Activated CD4-positive, alpha-beta memory T cell treated with anti-CD3 and anti-CD28 coated beads for 36 hours (primary cell): ENCODE measurements at places on chromosomes 13 and 19.
A peak's percentile ranks its signal among the peaks of the same experiment; 100 is the strongest.

- DNase-seq: no peak
Measured at GRCh38 chr13:56697011-56697410, 443.7 kb upstream of the PRR20A start.

GRCh38 chr19:22519152-22519551 lies 97.0 kb upstream of the ZNF98 start:
- no peak for DNase-seq

GRCh38 chr19:54188215-54188871 lies 1.0 kb downstream of the MBOAT7 start:
- DNase-seq: peak; percentile 80

GRCh38 chr13:112634102-112634501 lies 46.1 kb upstream of the TUBGCP3 start:
- DNase-seq: no peak

GRCh38 chr19:48351341-48351752 lies 12.4 kb downstream of the TMEM143 start:
- DNase-seq: peak; percentile 89

DNA sequence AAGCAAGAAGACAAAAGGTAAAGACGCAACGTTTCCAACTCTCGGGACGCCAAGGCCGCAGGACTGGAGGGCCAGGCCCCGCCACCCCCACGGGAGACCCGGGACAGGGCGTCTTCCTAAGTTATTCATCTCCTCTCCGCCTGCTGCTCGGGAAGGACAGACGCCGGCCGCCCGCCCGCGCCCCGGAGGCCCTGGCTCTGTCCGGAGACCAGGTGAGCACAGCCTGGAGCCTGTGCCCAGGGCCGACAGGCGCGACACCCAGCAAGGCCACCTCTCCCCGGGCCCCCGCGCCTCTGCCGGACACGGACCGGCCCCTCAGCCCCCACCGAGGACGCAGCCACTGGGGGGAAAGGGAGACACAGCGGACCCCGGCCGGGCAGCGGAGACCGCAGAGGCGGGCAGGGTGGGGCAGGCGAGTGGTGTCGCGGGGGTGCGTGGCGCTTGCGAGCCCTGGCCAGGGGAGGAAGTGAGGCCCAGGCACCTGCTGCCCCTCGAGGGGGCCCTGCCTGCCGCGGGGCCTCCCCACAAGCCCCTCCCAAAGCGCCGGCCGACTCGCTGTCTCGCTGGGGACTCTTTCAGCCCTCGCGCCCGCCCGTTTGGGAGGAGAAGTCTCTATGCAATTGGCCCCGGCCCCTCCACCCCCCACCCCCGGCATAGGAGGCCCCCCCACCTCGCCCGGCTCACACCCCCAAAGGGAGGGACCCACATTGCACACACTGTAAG lies 17.2 kb downstream of the SMIM24 start:
- no peak for DNase-seq

DNA sequence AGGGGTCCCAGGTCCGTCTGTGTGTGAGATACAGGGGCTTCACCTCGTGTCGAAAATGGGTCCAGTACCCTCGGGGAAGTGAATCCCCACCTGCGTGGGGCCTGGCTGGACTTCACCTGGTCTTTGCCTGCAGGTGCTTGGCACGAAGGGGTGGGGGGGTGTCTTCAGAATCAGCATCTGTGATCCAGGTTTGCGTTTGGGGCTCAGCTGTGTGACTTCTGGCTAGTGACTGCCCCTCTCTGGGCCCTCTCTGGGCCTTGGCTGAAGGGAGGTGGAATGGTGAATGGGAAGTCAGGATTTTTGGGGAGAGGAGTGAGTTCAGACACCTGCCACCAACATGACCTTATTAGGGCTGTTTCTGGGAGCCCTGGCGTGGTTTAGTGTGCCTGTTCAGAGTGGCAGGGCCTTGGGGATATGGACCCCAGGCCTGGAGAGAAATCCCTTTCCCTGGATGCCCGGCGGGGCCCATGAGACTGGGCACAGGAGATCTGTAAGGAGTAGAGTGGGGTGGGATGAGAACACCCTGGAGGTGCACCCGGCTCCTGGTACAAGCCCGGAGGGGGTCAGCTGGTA lies 2.7 kb downstream of the CELF5 start:
- DNase-seq: no peak

GRCh38 chr19:14031719-14032480 lies at the start of gene IL27RA:
Gene IL27RA, plus strand, starts transcription at chr19:14031762. Its CDS starts 111 bp downstream, at chr19:14031873.
- DNase-seq: peak; percentile 86

GRCh38 chr19:30046522-30046921 lies 104.5 kb downstream of the URI1 start:
- DNase-seq: no peak

DNA sequence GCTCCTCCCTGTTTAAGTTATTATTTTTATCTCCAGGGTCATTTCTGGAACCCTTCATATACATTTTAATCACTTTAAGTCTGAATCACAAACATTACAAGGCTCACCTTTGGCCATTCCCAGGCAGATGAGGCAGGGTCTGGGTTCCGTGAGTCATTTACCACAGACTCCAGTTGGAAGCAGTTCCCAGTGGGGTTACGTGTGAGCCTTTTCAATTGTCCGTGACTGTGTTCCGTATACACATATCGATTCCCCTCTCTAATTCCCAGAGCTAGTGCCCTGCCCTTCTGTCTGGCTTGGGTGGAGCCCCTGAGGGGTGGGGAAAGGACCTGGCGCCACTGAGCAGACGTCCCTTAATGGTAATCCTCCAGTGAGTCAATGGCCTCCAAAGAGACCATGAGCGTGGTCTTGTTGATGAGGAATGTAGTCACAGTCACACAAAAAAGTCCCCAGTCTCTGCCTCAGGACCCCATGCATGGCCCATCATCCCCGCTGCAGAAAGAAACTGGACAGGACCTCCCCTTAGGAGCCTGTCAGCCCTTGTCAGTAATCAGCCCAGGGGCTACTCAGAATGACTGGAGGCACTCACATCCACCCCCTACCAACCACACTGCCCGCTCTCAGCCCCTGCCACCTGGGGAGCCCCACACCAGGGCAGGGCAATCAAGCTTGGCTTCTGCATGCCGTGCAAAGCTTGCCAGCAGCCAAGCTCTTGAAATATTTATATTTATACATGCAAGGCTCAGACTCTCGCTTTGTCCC lies 144.4 kb downstream of the ZIC5 start:
- no peak for DNase-seq

DNA sequence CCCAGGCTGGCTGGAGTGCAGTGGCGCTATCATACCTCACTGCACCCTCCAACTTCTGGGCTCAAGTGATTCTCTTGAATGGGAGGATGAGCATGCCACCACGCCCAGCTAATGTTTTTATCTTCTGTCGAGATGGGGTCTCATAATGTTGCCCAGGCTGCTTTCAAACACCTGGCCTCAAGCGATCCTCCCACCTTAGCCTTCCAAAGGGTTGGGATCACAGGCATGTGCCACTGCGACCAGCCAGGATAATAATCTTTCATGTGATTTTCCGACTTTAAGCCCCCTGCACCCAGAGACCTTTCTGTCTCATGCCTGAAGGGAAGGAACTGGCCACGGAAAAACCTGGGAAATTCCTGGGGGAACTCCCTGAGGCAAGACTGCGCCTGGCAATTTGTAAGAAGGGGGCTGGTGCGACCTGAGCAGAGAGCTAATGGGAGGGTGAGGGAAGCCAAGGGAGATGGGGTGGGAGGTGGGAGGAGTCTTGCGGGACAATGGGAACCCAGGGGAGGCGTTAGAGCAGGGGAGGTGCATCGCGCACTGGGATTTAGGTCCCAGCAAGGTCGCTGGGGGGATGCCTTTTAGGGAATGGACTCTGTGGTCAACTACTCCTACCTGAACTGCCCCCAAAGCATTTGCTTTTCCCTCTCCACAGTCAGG lies 1.2 kb upstream of the CCDC124 start:
- DNase-seq: peak; percentile 20

- no peak for DNase-seq
Measured at GRCh38 chr13:94394723-94395122, 84.8 kb downstream of the DCT start.

DNA sequence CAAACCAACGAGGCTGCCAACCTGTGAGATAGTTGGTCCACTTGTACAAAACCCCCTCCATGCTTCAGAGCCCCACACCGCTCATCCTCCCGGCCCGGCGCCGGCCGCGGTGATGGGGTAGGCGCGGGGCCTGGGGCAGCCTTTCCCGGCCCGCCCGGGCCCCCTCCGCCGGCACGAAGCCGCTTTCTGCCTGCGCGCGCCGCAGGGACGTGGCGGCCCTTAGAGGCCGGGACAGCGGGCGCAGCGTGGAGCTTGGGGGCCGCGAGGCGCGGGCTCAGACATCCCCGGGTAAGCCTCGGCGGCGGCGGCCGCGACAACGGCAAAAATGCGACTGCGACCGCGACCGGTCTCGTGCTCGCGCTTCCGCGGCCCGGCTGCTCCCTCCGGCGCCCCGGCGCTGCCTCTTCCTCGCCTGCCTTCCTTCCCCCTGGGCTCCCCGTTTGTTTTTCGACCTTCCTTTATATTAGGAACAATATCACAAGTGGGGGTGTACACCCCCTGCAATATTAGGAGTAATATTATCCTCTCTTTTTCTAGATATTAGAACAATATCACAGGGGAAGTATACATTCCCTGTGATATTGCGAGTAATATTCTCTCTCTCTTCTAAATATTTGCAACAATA lies 53.9 kb upstream of the CEACAM21 start:
- DNase-seq: peak; percentile 49

DNA sequence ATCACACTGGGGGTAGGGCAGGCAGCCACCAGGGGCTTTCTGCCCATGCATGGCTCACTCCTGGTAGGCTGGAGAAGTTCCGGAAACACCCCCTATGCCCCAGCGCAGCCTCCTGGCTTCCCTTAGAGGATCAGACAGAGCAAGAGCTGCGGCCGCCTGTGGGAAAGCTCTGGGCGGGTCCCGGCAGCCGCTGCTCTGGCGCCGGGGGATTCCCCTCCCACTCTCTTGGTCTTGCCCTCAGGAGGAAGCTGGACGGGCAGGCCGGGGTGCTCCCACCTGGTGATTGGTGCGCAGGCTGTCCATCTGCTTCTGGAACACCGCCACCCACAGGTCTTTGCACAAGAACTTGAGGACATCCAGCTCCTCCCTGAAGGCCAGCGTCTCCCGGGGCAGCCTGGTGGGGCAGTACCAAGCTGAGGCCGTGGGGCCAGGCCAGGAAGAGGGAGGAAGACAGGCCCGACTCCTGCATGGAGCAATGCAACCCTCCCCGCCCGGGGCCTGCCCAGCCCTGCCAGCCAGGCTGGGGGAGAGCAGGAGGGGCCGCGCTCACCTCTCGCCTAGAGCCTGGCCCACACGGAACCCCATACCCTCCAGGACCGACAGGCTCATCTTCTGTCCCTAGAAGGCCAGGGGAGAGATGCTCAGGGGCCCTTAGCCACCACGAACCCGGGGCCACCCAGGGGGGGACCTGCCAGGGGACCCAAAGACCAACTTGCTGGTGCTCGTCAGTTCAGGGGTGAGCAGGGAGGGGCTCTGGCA lies 4.0 kb upstream of the NKPD1 start:
- DNase-seq: peak; percentile 86

GRCh38 chr19:19259741-19260140 lies 13.4 kb downstream of the TM6SF2 start:
- DNase-seq: no peak

DNA sequence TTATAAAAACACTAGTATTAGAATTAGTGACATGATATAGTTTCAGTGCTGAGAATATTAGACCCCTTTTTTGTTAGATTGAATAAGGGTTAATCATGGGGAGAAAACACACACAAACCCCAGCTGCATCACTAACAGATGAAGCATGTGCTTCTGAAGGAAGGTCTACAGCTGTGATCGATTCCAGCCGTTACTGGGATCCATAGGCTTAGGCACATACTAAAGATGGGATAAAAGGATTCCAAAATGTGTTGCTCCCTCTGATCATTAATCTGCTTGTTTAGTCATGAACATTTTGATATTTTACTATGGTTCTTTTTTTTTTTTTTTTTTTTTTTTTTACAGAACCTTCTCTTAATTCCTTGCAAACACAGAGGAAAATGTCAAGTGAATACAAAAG lies 1591.3 kb downstream of the EFNB2 start:
- no peak for DNase-seq

DNA sequence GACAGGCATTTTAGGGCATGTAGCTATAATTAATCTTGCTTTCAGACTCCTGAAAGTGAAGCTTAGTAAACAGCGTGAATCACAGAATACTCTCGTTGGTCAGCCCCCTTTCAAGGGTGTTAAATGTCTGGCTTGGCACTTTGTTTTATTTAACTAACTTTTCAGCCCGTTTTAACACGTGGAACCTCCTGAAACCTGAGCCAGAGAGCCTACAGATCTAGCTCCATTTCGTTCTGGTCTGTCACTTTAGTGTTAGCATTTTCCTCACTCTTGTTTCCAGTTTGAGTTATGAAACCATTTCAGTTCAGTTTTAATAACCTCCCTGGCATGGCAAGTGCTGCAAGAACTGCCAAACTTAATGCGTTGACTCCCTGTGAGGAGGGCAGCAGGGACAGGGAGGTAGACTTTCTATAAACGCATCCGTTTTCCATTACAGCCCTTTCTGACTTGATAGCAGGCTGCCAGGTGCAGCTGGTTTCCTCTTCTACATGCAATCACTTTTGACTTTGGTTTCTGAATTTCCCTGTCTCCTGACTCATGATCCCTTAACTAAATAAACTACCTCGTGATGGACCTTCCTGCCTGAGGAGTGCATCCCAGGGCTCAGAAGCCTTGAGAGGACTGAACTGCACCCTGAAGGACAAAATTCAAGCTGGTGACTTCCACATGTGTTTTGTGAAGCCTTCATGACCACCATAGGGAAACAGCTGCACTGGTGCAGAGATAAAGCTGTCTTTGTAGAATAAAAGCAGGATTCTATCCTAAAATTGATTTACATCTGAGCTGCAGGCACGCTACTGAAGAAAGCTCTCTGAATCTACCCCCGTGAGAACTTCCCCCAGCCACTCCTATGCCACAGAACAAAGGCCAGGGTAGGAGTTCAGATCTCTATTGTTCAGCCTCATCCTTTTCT lies 192.6 kb downstream of the DLEU7 start:
- DNase-seq: no peak

DNA sequence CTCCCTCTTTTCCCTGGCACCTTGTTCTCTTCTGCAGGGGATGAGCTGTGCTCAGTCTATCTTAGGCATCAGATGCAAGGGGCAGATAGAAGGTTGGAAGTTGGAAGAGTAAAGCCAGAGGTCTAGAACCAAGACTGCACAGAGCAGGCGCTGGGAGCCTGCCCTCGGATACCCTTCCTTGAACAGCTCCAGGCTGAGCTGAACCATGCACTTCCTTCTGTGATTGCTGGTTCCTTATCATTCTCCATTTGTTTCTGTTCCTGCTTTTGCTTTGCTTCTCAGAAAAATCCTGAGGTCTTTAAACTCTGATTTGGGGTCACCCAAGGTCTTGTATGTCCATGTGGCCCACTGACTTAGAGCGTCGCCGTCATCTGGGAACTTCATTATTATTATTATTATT lies 36.3 kb downstream of the ARHGEF18 start:
- DNase-seq: no peak

GRCh38 chr19:1387684-1388636 lies 4.3 kb downstream of the NDUFS7 start:
- DNase-seq: no peak

DNA sequence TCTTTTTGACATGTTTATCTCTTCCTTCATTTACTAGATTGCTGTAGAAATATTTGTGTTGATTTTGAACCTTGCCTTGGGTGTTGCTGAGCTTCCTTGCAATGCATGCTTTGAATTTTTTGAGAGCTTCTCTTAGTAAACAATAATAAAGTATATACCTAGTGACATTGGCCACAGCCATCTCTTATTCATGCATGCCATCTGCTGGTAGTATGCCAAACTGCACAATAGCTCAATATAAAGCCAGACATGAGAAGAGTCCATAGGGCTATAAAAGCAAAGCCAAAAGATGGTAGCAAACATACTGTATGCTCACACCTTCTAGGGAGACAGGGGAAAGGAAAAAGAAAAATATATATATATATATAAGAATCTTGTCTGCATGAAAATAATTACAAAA lies 18.9 kb upstream of the ZSCAN5A start:
- peak; percentile 34 for DNase-seq

- peak; percentile 58 for DNase-seq
Measured at GRCh38 chr13:30421093-30422053, 920 bp upstream of the UBE2L5 start.
